ENCODE measurements at places on chromosomes 11 and 22.

DNA sequence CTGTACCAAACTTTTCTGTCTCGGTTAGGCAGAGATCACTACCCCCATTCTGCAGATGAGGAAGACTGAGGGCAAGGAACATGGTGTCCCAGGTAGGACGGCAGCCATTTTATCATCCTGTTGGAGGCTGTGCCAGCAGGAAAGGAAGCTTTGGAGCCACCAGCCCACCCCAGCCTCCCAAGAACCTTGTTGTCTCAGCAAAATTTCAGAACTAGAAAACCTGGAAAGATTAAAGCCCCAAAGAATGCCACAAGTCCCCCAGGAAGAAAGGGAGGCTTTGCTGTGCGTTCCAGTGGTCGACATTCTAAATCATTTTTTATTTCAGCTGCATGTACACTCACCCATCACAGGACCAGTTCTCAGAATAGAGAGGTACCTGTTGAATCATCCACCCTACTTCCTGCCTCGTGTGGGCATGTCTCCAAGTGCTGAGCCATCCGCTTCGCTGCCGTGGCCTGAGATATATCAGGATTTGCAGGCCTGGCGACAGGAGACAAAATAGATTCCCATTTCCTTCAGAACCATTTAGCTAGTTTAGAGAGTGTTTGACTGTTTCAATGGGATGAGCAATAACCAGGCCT is 13.0 kb upstream of the EIF3D start:
- DNase-seq, result no peak

DNA sequence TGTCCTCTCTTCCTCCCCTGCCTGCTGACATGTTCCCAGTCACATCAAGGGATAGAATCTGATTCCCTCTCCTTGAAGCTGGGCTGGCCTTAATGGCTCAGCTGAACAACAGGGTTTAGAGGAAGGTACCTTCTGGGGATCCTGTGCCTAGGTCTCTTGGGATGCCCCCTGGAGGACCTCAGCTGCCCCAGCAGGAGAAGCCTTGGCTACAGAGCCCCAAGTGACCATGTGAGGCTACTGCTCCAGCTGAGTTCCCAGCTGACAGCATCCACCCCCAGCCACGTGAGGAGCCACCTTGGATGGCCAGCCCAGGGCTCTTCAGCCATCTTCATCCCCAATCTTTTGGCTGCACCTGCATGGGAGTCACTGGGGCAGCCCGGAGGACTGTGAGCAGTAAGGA is 1499.3 kb downstream of the TBC1D22A start:
- no peak for DNase-seq

DNA sequence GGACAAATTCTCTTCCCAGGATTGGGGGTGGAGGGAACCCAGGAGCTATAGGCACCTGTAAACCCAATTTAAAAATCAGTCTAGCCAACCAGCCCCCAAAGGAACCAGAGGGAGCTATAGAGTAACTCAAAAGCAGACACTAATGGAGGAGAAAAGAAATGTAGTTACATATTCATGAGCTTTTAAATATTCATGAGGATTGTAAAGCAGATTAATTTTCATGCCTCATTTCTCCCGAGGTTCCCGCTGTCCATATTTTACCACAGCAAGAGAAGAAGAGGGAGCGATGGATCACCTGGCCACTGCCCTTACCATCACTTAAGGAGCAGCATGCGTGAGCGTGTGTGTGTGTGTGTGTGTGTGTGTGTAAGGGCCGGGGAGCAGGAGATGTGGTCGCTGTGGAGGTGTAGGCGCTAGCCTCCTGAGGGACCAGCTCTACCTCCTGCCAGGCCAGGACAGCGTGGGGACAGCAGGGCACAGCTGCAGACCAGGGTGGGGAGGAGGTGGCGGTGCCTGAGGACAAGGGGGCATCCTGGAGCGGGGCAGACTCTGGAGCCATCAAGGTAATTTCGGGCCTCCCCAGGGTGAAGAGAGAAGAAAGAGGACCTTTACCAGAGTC is 100.7 kb upstream of the THY1 start:
- DNase-seq, result no peak

DNA sequence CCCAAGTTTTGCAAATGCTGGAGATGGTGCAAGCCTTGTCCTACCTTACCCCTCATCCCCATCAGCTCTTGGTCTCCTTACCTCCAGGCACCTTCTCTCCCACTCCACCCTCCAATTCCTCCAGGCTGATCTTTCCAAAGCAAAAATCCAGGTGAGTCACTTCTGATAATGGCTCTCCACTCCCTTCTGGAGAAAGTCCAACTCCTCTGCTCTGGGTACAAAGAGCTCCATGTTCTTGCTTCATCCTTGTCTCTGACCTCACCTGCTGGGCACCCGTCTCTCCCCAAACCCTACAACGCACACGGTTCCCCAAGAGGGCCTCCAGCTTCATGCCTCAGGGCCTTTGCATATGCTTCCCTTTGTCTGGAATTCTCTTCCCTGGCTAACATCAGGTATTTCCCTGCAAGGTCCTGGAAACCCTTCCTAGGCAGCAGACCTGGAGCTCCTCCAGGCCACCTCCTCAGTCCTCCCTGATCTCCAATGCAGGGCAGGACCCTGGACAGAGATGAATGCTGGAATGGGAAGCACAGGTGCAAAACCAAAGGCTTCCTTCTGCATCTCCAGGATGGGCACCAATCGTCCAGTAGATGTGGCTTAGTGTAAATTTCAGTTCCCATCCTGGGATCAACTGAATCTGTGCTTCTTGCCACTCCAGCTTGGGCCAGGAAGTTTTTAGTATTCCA is 22.7 kb downstream of the IFT27 start:
- no peak for DNase-seq

GRCh38 chr11:97225794-97226193 is 836.0 kb downstream of the JRKL start:
- no peak for DNase-seq

DNA sequence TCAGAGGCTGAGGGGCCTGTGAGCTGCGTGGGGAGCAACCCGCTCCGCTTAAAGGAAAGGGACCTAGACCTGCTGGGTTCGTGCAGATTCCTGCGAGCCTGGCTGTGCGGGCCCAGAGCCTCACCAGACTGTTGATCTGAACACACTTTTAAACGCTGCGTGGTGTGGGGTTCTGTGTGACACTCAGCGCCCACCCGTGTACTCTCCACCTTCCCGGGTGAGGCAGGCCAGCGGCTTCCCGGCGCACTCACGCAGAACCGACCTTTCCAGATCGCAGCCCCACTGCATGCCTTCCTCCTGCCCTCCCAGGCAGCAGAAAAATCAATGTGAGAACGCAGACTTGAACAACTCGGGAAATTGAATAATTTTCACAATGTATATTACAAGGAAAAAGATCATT is 388.6 kb downstream of the TBC1D22A start:
- no peak for DNase-seq

- DNase-seq, result no peak
Observed at GRCh38 chr11:9839550-9839949, 175.7 kb downstream of the SWAP70 start.

GRCh38 chr11:117180020-117180419 is 1.5 kb downstream of the SIDT2 start:
- peak; percentile 9 for DNase-seq

- DNase-seq, result no peak
Observed at GRCh38 chr11:9253086-9253485, 12.1 kb downstream of the DENND5A start.

- no peak for DNase-seq
Observed at GRCh38 chr11:115677190-115677589, 173.0 kb upstream of the CADM1 start.

- DNase-seq, result peak; percentile 22
Observed at GRCh38 chr11:96012086-96012824, 88.3 kb upstream of the MTMR2 start.

- no peak for DNase-seq
Observed at GRCh38 chr11:3434976-3435375, 56.0 kb upstream of the ZNF195 start.

- no peak for DNase-seq
Observed at GRCh38 chr11:38553148-38553547, 1955.1 kb upstream of the RAG2 start.

DNA sequence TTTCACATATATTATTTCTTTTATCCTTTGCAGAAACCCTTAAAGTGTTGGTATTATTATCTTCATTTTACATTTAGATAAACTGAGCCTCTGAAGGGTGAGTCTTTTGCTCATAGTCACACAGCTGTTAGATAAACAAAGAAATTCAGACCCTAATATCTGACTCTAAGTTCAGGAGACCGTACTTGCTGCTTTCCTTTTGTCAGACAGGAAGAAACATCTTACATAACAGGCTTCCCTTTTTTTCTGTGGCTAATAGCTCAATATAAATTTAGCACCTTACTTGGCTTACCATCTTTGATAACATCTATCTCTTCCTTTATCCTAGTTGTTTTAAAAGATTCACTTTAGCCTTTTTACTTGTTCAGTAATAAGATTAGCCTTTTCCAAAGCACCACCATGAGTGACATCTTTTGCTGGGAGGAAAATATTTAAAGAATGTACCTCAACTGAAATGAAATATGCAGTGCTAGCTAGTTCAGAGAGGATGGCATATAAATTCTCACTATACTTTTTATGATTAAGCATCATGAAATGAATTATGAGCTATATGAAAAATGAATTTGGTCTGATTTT is 128.6 kb downstream of the WNT11 start:
- DNase-seq, result no peak

DNA sequence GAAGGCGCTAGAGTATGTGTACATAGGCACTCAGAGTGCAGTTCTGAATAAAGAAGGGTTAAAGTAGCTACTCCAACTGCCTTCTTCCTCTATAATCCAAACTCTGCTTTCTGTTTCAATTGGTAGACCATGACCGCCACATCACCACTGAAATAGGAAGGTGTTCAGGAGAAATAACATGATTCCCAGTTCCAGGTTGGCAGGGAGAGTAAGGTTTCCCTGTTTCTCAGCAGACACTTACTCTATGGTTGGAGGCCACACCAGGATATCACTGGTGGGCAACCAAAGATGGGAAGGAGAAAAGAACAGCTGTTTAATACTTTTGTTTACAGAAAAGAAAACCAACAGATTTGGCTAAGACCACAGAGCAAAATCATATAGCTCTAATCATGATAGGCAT is 37.9 kb downstream of the PAK1 start:
- no peak for DNase-seq

DNA sequence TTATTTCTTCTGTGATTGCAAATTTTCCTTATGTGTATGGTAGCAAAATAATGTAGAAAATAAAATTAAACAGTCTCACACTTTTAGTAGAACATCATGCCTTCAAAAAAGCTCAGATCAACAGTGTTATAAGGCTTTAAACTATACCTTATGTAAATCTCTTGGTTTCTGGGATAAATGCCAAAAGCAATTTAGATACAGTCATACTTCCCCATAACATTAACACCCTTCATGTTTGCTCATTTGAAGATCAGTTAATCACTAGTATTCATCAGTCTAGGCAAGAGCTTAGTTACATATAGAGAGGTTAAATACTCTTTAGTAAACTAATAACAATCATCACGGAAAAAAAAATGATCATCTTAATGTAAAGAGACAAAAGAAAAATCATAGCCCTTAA is 421.8 kb upstream of the ANO3 start:
- no peak for DNase-seq
